ENCODE measurements at places on chromosomes 12 and 14.

DNA sequence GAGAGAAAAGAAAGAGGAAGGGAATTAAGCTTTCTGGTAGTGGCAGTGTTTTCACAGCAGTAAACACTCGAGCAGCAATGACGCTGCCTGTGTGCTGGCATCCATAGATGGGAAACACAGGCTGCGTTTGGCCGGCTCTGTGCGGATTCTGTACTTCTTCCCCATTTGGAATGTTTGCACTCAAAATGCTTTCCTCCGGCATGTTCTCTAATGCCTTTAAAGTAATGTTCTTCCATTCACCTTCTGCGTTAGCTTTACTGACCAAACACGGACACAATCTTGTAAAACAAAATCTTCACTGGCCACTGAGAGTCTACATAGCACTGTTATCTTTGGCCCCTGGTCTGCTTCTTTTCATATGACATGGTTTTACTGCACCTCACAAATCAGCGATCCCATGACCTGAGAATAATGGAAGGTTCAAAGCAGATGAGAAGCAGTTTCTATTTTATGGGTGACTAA lies 31.4 kb downstream of the DCP1B start:
- DNase-seq, result no peak

DNA sequence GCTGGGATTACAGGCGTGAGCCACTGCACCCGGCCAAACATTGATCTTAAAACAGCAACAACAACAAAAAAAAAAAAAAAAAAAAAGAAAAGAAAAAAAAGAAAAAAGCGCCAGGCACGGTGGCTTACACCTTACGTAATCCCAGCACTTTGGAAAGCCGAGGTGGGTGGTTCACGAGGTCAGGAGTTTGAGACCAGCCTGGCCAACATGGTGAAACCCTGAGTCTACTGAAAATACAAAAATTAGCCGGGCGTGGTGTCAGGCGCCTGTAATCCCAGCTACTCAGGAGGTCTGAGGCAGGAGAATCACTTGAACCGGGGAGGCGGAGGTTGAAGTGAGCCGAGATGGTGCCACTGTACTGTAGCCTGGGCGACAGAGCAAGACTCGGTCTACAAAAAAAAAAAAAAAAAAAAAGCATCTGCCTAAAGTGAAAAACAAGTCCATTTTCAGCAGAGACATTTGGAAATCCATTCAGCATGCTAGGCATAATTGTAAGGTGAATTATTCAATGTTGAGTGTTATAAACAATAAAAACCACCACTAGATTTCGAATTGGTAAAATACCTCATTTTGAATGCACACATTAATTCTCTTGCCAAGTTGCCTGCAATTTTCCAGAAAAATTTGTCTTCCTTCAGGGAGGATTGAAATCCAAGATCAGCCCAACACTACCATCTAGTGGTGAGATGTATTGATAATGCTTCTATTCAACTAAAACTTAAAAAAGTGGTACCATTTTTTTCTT lies 8.0 kb upstream of the CERS5 start:
- no peak for DNase-seq

DNA sequence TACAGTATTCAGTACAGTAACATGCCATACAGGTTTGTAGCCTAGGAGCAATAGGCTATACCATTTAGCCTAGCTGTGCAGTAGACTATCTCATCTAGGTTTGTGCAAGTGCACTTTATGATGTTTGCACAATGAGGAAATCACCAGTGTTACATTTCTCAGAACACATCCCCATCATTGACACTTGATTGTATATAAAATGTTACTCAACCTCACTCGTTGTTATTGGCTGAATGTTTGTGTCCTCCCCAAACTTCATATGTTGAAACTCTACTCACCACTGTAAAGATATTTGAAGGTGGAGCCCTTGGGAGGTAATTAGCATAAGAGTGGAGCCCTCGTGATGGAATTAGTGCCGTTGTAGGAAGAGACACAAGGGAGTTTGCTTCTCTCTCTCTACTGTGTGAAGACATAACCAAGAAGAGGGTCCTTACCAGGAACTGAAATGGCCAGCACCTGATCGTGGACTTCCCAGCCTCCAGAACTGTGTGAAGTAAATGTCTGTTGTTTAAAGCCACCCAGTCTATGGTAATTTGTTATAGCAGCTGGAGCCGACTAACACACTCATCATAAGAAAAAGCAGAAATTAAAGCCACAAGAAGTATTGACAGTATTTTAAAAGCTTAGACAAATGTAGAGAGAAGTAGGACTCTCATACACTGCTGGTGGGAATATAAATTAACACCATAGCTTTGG lies 3.2 kb upstream of the MED13L start:
- no peak for DNase-seq

DNA sequence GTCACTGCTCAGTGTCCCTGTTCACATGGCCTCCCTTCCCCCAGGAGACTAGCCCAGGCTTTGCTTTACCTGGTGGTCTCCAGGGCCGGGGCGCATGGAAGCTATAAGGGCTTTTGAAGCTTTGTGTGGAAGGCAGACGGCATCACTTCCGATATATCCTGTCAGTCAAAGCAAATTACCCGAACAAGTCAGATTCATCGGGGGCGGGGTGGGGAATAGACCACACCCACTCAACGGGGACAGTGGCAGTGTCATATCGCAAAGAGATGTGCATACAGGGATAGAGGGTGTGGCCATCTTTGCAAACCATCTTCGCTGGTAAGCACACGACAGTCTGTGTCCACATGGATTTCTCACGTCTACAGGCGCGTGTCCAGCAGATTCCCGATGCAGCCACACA lies 127.3 kb downstream of the GLT1D1 start:
- no peak for DNase-seq

GRCh38 chr12:57614178-57614947 lies 3.1 kb downstream of the ARHGEF25 start:
- no peak for DNase-seq

GRCh38 chr12:94225506-94225905 lies 77.1 kb downstream of the PLXNC1 start:
- DNase-seq, result no peak

DNA sequence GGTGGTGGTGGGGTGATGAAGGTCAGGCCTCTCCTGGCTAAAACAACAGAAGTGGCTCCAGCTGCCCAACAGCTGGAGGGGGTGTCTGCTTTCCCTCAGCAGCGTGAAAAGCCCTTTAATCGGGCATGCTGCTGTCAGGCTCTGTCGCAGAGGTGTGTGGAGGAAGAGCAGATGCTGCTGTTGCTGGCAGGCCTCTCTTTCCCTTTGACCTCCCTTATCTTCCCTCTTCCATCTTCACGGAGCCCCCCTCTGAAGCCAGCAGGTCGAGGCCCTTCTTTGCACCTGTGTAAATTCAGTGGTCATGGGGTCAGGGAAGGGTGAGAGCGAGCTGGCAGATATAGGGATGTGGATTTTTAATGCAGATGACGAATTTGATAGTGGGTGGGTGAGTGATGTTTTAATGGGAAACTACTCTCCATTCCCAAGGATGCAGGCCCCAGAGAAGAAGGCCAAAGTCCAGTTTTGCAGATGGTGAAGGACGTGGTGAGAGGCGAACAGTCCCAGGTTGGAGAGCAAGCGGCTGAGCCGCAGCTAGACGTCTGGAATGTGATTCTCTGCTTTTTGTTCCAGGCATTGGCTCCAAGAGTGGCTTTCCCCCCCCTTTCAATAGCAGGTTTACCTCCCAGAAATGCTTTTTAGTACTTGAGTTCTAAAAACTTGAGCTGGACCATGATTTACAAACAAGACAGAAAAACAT lies 64.0 kb downstream of the SMOC1 start:
- DNase-seq, result no peak

- no peak for DNase-seq
Measured at GRCh38 chr12:5864301-5864700, 80.8 kb downstream of the ANO2 start.

GRCh38 chr14:87863047-87863446 lies 129.9 kb downstream of the GALC start:
- DNase-seq, result no peak

GRCh38 chr12:62363506-62363905 lies 103.1 kb upstream of the MON2 start:
- no peak for DNase-seq

GRCh38 chr12:69428351-69429073 lies 41.7 kb upstream of the FRS2 start:
- no peak for DNase-seq

- DNase-seq, result no peak
Measured at GRCh38 chr12:4160314-4161040, 113.1 kb upstream of the CCND2 start.

GRCh38 chr12:109916045-109916444 lies 16.0 kb downstream of the TCHP start:
- DNase-seq, result no peak

Measured in activated naive CD4-positive, alpha-beta T cell (primary cell).